ENCODE measurements at places on chromosomes 1 and 21.

- no peak for DNase-seq
Measured at GRCh38 chr1:3910049-3910731, 10.1 kb upstream of the C1orf174 start.

DNA sequence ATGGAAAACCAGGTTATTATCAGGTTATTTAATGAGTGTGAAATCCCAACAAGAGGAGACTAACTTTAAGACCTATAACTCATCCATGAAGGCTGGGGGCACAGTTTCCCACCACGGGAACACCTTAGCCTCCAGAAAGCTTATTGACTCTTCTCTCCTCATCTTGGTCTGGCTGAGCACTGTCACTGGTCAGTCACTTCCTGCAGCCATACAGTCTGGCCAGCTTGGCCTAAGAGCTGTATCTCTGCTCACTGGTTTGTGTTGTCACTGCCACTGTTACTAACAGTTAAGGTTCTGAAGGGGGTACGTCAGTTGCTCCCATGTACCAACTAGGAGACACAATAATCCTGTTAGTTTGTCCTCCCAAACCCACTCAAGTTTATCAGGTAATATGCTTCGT lies 16.7 kb upstream of the DDAH1 start:
- DNase-seq = no peak

DNA sequence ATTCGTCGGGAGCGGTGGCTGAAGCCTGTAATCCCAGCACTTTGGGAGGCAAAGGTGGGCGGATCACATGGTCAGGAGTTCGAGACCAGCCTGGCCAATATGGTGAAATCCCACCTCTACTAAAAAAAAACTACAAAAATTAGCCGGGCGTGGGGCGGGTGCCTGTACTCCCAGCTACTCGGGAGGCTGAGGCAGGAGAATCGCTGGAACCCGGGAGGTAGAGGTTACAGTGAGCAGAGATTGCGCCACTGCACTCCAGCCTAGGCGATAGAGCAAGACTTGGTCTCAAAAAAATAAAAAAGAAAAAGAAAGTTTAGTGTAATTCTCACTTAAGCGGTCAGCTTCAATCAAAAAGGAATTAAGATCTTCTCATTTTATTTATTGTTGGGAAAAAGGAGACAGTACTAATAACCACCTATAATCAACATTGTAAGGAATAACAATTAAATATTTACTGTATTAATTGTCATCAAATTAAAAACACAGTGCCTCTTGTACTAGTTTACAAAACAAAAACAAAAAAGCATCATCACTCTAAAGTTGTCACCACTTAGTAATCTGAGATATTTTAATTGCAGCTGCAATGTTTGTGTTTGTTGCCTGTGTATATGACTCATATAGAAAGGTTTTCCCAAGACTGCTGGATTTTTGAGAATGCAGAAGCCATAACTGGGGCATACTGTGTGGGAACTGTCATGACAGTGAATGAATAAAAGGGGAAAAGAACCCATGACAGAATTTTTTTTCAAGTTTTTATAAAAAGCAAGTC lies 3.7 kb downstream of the FBXO42 start:
- no peak for DNase-seq

DNA sequence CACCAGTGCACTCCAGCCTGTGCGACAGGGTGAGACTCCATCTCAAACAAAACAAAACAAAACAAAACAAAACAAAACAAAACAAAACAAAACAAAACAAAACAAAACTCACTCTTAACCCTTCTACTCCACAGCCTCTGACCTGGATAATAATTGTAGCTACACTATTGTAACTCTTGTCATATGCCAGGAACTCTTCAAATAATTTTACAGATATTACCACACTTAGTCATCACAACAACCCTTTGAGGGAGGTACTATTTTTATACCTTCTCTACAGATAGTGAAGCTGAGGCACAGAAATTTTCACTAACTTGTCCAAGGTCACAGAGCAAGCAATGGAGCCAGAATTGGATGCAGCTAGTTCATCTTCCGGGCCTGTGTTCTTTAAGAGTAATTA lies 547.8 kb downstream of the ADGRL2 start:
- no peak for DNase-seq

- DNase-seq = no peak
Measured at GRCh38 chr1:189312499-189312898, 1165.2 kb downstream of the BRINP3 start.
